Posterior vena cava (tissue), 2 donors: ENCODE measurements at places on chromosomes 13 and 19.

DNA sequence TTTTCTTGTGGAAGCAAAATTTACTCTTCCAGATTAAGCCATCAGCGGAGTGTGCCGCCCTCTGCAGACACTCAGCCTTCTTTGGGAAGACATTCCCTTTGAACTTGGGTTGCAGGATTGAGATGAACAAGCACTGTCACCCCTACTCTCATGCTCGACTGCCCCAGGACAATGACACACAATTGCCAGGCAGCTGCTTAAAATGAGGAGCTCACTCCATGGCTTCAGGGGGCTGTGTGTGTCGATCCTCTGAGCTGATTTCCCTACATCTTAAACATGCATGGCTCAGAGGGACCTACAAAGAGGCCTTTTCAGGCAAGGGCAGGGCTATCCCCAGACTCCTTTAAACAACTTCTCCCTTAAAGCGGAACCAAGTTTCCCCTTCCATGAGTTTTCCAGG is 107.5 kb upstream of the MBNL2 start:
- no peak for DNase-seq

DNA sequence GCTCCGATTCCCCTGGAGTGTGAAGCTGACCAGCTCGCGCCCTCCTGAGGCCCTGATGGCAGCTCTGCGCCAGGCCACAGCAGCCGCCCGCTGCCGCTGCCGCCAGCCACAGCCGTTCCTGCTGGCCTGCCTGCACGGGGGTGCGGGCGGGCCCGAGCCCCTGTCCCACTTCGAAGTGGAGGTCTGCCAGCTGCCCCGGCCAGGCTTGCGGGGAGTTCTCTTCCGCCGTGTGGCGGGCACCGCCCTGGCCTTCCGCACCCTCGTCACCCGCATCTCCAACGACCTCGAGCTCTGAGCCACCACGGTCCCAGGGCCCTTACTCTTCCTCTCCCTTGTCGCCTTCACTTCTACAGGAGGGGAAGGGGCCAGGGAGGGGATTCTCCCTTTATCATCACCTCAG is 20.3 kb downstream of the CKM start:
- DNase-seq: no peak

- no peak for DNase-seq
Measured at GRCh38 chr13:67235265-67235664, 5.1 kb upstream of the PCDH9 start.

- no peak for DNase-seq
Measured at GRCh38 chr13:40101708-40102359, 446.4 kb downstream of the COG6 start.

- DNase-seq: no peak
Measured at GRCh38 chr13:20403826-20404225, 121.8 kb downstream of the CRYL1 start.

GRCh38 chr19:41367848-41368301 is 3.9 kb upstream of the B9D2 start:
- no peak for DNase-seq

GRCh38 chr19:42401365-42402303 is 11.5 kb upstream of the CNFN start:
- peak; percentile 92 for DNase-seq

GRCh38 chr19:46601318-46602224 is at the start of gene CALM3:
TSS of gene CALM3 (plus strand) at chr19:46601330. CDS start at chr19:46601435, 105 bp downstream.
- DNase-seq: no peak

DNA sequence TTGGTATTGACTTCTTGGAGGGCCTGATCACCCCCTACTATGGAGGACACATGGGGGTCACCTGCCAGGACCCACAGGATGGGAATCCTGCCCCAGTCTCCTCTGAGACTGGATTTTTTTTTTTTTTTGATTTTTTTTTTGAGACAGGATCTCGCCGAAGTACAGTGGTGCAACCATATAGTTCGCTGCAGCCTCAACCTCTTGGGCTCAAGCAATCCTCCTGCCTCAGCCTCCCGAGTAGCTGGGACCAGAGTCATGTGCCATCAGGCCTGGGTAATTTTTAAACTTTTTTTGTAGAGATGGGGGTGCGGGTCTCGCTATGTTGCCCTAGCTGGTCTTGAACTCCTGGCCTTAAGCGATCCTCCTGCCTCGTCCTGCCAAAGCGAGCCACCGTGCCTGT is 14.2 kb upstream of the ADGRE5 start:
- no peak for DNase-seq

DNA sequence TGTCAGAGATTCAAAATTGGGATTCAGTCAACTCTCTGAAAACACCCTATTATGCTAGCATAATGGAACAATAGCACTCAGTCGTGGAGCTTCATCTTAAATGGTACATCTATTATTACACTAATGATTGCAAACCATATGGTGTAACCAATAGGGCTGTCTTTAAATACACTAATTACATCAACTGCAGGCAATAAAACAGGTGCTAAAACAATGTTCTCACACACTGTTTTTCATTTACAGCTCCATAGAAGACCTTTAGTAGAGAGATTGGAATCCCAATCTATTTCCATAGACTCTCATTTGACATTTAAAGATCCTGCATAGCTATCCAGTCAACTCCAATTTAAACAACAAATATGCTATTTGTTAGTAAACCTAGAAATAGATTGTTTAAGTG is 1917.4 kb downstream of the OLFM4 start:
- no peak for DNase-seq

GRCh38 chr13:52669677-52670076 is 17.0 kb downstream of the SUGT1 start:
- no peak for DNase-seq

GRCh38 chr13:46738055-46738454 is 58.9 kb downstream of the ESD start:
- DNase-seq: no peak
